T1000 (cell line): ENCODE measurements at places on chromosomes 5 and 9.
A peak's percentile ranks its signal among the peaks of the same experiment; 100 is the strongest.

DNA sequence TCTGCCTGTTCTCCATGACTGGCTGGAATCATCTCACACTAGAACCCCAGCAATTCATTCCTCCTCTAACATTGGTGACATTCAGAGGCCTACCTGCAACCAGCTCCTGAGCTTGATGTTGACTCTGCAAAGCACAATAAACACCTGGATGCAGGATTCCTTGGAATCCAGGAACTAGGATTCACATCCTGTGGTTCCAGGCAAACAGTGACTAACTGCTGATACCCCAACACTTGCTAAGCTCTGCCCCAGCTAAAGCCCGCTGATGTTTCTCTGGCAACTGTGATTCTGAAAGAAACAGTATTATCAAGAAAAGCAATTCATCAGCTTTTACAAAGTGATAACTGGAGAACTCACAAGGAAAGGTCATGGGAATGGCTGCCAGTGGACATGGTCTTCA is 29.2 kb downstream of the SUSD1 start:
- no peak for DNase-seq

DNA sequence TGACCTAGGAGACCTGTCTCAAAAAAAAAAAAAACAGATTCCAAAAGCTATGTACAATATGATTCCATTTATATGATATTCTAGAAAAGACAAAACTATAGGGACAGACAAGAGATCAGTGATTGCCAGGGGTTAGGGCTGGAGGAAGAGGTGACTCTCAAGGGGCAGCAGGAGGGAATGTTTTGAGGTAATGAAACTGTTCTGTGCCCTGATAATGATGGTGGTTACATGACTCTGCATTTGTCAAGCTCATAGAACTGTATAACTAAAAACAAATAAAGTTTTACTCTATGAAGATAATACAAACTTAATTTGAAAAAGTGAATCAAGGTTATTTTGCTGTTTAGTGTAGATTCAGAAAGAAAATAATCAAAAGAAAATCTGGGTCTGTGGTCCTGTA is 125.3 kb upstream of the IQGAP2 start:
- DNase-seq: no peak

DNA sequence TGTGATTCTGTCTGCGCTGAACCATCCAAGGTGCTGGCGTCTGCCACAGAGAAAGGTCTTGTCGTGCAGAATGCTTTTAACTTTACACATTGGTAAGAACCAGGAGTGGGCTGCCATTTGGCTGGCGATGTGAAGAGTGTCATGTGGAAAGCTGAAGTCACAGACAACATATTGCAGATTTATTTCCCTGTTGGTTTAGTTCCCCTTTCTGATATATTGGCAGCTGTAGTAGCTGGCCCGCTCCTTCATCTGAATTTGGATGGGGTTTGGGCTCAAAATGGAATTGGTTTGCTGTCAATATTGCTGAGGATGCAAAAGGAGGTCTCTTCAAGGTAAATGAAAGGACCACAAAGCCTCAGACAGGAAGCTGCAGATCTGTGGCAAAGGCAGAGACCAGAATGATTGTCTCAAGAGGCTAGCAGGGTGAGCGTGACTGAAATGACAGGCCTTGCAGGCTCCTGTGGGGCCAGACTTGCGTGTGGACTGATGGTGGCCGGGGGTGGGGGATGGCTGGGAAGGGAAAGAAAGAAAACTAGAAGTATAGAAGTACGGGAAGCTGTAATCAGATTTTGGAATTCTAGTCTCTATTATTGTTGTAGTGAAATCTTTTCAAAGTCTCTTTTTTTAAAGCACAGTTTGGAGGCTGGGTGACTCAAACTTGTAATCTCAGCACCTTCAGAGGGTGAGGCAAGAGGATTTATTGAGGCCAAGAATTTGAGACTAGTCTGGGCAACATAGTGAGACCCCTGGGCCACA is 25.1 kb upstream of the CD180 start:
- no peak for DNase-seq

GRCh38 chr5:176822041-176822792 is 11.9 kb downstream of the UNC5A start:
- DNase-seq: no peak

DNA sequence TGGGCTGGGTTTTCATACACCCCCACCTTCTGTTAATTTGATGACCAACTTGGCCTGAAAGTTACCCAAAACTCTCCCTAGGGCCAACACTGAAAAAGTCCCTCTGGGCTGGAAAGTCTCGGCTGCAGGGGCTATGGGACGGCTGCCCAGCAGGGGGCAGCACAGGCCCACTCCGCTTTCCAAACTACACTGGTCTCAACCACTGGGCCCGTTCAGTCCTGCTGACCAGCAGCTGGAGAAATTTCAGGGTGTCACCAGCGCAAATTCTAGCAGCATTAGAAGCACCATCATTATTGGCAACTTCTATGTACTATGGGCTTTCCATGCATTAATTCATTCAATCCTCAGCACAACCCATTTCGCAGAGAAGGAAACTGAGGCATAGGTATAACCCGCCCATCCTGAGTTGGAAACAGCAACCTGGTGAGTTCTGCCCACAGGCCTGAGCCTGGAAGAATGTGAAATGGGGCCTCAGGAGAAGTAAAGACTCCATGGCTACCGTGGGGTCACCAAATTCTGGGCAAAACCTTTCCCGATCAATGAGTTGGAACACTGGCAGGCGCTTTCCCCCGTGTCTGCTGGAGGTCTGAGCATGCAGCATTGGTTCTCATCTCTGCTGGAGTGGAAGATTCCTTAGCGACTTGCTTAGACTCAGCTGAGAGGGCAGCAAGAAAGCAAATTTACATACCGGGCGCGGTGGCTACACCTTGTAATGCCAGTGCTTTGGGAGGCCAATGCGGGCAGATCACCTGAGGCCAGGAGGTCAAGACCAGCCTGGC is 9.7 kb downstream of the ORM2 start:
- DNase-seq: peak; percentile 44

DNA sequence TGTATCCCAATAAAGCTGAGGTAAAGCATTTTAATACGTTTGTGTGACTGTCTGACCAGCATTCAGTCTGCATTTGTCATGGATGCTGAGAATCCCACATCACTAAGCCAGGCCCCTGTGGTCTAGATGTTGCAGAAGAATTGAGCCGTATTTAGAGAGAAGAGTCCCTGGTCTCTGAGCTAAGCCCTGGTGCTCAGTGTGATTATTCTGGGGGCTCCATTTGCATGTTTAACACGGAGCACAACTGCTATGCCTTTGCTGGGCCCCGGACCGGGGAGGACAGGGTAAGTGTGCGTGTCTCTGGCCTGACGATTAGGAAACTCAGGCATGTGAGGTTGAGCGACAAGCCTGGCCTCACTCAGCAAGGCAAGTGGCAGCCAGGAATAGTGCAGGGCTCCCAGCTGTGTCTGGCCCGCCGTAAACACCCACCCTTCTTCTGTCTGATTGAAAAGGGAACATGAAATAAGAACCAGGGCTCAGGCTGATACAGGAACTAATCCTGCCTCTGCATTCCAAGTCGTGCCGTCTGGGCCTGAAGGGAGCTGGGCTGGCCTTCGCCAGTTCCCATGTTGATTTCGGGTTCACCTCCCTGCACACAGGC is 22.3 kb downstream of the FAM78A start:
- DNase-seq: no peak

- no peak for DNase-seq
Observed at GRCh38 chr5:139363937-139364336, 19.2 kb downstream of the SLC23A1 start.

DNA sequence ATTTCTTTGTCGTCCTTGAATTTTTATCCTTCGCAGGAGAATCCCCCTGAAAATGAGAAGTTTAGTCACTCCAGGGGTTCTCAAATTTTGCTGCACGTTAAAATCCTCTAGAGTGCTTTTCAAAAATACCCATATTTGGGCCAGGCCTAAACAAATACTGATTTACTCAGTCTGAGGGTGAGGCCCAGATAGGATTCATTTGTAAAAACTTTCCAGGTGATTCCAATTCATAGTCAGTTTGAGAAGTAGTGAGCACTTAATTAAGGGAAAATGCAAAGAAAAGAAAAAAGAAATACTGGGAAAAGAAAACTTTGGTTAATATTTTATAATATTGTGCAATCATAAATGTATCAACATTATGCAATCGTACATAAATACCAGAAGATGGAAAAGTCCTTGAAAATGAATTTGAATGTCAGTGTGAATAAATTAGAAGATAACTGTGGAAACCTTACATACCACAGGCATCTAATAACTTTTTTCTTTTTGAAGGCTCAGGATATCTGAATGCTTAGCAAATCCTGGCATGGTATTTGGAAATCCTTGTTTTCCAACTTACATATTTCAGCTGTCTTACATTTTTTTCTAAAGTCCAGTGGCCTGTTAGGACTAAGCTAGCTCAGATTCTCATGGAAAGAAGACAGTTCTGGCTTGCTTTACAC is 116.5 kb upstream of the DAPK1 start:
- DNase-seq: no peak

DNA sequence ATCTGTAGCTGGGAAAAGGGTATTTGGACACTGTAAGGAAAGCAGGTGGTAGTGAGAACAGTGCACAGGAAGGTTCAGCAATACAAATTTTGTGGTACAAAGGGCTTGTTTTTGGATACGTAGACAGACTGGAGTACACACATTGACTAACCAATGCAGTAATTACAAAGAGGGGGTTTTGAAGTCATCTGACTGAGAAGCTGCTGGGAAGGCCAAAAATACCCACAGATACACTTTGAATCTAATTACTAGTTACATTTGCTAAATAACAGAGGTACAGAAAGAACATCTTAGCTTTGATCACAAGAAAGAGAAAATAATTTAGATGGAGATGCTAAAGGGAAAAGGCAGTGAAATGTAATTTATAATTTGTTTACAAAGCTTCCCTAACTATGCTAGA is 45.9 kb downstream of the PKD2L2 start:
- DNase-seq: no peak

- no peak for DNase-seq
Observed at GRCh38 chr5:129902816-129903215, 1.4 kb upstream of the CHSY3 start.

- DNase-seq: no peak
Observed at GRCh38 chr5:139962445-139962844, 80.7 kb downstream of the NRG2 start.

GRCh38 chr9:129237164-129237611 is 59.1 kb upstream of the IER5L start:
- no peak for DNase-seq

DNA sequence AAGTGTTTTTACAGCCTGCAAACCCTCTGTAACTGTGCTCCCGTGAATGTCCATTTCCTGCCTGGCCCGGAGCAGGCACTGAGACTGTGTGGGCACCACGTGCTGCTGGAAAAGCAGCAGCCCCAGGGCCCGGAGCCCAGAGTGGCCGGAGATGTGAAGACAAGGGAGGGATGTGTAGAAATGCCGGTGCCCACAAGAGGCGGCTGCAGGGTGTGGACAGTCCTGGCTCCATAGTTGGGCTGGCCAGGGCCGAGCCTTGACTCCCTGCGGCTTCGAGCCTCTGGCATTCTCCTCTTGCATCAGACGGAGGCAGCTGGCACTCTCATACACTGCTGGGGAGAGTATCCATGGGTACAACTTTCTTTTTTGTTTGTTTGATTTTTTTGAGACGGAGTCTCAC is 13.2 kb upstream of the GFPT2 start:
- DNase-seq: no peak

- no peak for DNase-seq
Observed at GRCh38 chr5:68778484-68778883, 315.3 kb upstream of the SLC30A5 start.

GRCh38 chr5:10351199-10351905 is 2.1 kb upstream of the MARCHF6 start:
- no peak for DNase-seq
